ENCODE measurements at places on chromosomes 3 and 15.
A peak's percentile ranks its signal among the peaks of the same experiment; 100 is the strongest.

- DNase-seq: no peak
Measured at GRCh38 chr15:81031203-81031602, 30.5 kb downstream of the TLNRD1 start.

DNA sequence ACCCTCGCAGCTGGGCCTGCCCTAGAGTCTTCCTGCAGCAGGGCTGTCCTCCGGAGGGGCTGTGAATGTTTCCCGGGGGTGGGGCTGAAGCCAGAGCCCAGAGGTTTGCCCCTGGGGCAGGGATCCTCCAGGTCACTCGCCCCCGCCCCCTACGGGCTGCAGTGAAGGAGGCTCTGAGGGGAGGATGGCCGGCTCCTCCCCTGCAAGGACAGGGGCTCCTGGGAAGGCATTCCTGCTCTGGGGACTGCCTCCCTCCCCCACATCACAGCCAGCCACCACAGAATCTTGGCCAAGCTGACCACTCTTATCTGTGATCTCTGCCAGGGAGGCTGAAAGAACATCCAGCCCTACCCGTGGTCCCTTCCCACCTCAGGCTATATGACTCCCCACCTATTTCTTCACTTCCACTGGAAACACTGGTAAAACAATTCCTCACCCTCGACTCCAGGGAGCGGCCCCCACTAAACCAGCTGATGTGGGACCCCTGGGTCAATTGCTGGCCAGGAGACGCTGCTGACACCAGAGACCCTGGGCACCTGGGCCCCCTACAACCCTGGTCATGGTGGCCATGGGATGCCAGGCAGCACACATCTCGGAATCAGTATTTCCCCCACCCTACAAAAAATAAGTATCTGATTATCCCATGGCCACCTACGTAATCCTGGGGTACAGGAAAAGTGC lies 66.0 kb downstream of the HMCES start:
- DNase-seq: no peak

- DNase-seq: peak; percentile 54
Measured at GRCh38 chr3:13654330-13655060, 105.6 kb downstream of the FBLN2 start.

- DNase-seq: no peak
Measured at GRCh38 chr3:8678751-8679150, 34.2 kb upstream of the SSUH2 start.

- no peak for DNase-seq
Measured at GRCh38 chr3:113662824-113663223, 33.6 kb downstream of the USF3 start.

Measured in activated effector memory CD4-positive, alpha-beta T cell treated with Interleukin-2 at 50 U/mL for 16 hours (primary cell).